Adrenal gland (tissue), 19 donors: ENCODE measurements at places on chromosomes 2 and 18. TPM values are rescaled to one million over a fixed set of nuclear protein-coding genes. Genes with fewer than 3 reads are reported as not detected.

DNA sequence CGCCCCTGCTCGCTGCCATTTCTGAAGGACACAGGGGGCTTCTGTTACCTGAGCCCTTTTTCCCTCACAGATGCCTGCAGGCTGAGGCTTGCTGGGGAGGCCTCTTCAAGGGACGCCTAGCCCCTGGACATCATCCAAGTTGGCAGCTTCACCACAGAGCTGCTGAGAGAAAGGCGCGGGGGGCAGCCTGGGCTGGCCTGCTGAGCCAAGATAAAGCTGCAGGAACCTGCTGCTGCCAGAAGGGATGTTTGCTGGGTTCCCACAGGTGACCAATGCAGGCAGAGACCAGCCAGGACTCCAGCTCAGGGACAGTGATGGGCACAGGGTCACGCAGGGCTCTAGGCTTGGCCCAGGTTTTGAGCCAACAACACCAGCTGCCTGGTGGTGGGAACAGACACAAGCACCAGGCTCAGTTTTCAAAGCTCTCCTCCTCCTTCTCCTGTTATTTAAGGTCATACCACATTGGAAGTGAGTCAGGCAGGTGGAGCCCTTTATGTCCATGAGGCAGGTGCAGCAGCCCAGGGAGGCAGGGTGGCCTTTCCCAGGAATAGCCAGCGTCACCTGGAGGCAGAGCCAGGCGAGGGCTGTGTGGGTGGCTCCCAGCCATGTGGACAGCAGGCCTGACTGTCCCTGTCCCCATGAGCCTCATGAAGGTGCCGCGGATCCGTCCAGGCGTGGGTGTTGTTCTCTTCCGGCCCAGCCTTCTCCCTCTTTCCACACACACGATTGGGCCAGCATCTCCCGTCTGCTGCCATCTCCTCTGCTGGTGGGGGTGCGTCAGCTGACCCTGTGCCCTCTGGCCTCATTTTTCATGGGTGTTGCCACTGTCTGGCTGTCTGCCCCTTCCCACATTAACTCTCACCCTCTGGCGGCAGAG, 515.5 kb upstream of the MYT1L start:
- H3K27me3 ChIP-seq: no peaks in the 10 kb centered on the region
- H3K4me1 ChIP-seq: no peaks in the 10 kb centered on the region
- DNase-seq: no peak
- H3K36me3 ChIP-seq: no peaks in the 10 kb centered on the region
- no peak overlapping the region for H3K27ac ChIP-seq

- H3K36me3 ChIP-seq: no peaks in the 10 kb centered on the region
- no peak overlapping the region for H3K27ac ChIP-seq
- DNase-seq: no peak
- no peaks in the 10 kb centered on the region for H3K27me3 ChIP-seq
- no peak overlapping the region for H3K4me3 ChIP-seq
These were observed 2.8 kb downstream of the NYAP2 start for GRCh38 chr2:225402210-225402776.

DNA sequence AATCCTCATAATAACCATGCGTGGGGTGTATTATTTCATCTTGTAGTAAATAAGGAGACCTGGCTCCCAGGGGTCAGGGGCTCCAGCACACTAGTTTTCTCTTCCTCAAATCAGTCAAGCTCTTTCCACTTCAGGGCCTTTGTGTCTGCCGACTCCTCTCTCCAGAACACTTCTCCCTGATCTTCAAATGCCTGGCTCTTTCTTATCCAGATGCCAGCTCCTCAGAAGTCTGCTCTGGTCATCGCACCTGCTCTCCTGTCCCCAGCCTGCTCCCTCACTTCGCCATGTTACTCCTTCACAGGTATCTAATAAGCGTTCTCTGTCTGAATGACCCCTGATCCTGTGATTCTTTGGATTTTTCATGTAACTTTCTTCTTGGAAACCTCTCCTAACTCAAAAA, 62.0 kb downstream of the GYPC start:
- H3K27ac ChIP-seq: no peak overlapping the region
- no peak overlapping the region for H3K4me3 ChIP-seq
- no peaks in the 10 kb centered on the region for H3K4me1 ChIP-seq
- H3K27me3 ChIP-seq: no peaks in the 10 kb centered on the region

GRCh38 chr2:84876369-84876768, 4.5 kb downstream of the TRABD2A start:
- no peak overlapping the region for H3K4me3 ChIP-seq
- no peak overlapping the region for H3K27ac ChIP-seq
- H3K36me3 ChIP-seq: no peaks in the 10 kb centered on the region
- H3K27me3 ChIP-seq: peaks cover 22% of the 10 kb centered on the region
- H3K4me1 ChIP-seq: peaks cover 15% of the 10 kb centered on the region

DNA sequence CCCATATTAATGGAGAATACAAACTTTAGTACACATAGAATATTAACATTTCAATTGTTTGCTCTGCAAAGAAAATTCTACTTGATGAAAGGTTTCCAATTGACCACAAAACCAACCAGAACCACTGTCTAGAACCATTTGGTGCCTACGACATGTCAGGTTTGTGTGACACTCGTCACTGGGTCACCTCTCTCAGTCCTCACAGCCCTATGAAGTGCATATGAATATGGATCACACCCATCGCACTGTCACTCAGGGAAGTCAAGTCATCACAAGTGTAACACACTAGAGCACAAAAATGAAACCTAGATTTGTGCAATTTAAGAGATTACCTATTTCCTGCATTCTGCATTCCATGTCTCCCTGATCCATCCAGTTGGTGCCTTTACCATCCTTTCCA, 43.7 kb downstream of the PTPN2 start:
- H3K27ac ChIP-seq: no peak overlapping the region
- no peaks in the 10 kb centered on the region for H3K36me3 ChIP-seq
- no peak for DNase-seq
- H3K4me3 ChIP-seq: no peak overlapping the region
- no peaks in the 10 kb centered on the region for H3K27me3 ChIP-seq
- H3K4me1 ChIP-seq: peaks cover 31% of the 10 kb centered on the region

- H3K4me1 ChIP-seq: no peaks in the 10 kb centered on the region
- no peaks in the 10 kb centered on the region for H3K27me3 ChIP-seq
- DNase-seq: no peak
- H3K27ac ChIP-seq: no peak overlapping the region
- no peaks in the 10 kb centered on the region for H3K36me3 ChIP-seq
These were observed 223.7 kb downstream of the ALK start for GRCh38 chr2:29697715-29698114.

- H3K4me3 ChIP-seq: no peak overlapping the region
- no peaks in the 10 kb centered on the region for H3K27me3 ChIP-seq
- H3K36me3 ChIP-seq: no peaks in the 10 kb centered on the region
- peaks cover 46% of the 10 kb centered on the region for H3K4me1 ChIP-seq
- no peak overlapping the region for H3K27ac ChIP-seq
These were observed 17.2 kb downstream of the ATP8B1 start for GRCh38 chr18:57785751-57786437.

- no peak overlapping the region for H3K4me3 ChIP-seq
- H3K36me3 ChIP-seq: no peaks in the 10 kb centered on the region
- H3K27ac ChIP-seq: peak overlapping the region; percentile 89
- H3K27me3 ChIP-seq: no peaks in the 10 kb centered on the region
- peak; percentile 30 for DNase-seq
These were observed 12.0 kb downstream of the CATIP start for GRCh38 chr2:218368621-218369153.

- peaks cover 51% of the 10 kb centered on the region for H3K4me1 ChIP-seq
- no peaks in the 10 kb centered on the region for H3K36me3 ChIP-seq
- peak; percentile 6 for DNase-seq
- no peak overlapping the region for H3K4me3 ChIP-seq
- H3K27me3 ChIP-seq: no peaks in the 10 kb centered on the region
These were observed 70.0 kb downstream of the HDAC4 start for GRCh38 chr2:239330836-239331235.

GRCh38 chr2:172472446-172473033, 45.2 kb downstream of the ITGA6 start:
- no peaks in the 10 kb centered on the region for H3K4me1 ChIP-seq
- H3K27me3 ChIP-seq: no peaks in the 10 kb centered on the region
- H3K27ac ChIP-seq: no peak overlapping the region
- H3K4me3 ChIP-seq: no peak overlapping the region
- DNase-seq: no peak

- H3K4me1 ChIP-seq: peaks cover 10% of the 10 kb centered on the region
- H3K4me3 ChIP-seq: no peak overlapping the region
- H3K27me3 ChIP-seq: no peaks in the 10 kb centered on the region
- no peak overlapping the region for H3K27ac ChIP-seq
- H3K36me3 ChIP-seq: no peaks in the 10 kb centered on the region
These were observed 94.6 kb downstream of the RTP5 start for GRCh38 chr2:241964133-241964532.

DNA sequence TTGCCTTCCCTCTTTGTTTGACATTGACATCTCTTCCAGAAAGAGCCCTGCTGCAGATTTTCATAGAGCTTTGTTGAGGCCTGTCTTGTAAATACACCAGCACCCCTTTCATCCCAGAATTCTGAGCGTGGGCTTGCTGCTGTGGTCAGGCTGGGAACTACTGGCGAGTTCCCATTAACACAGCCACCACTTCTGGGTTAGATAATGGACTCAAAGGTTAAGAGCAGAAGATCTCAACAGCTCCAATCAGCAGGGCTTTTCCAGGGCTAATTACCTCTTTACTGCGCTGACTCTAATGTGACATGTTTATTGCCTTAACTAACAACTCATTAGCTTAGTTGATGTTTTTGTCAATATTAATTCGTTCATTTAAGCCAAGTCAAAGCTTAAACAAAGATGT, 235.9 kb upstream of the BOD1L2 start:
- no peak overlapping the region for H3K27ac ChIP-seq
- DNase-seq: no peak
- no peaks in the 10 kb centered on the region for H3K27me3 ChIP-seq
- no peak overlapping the region for H3K4me3 ChIP-seq
- no peaks in the 10 kb centered on the region for H3K4me1 ChIP-seq
- no peaks in the 10 kb centered on the region for H3K36me3 ChIP-seq

DNA sequence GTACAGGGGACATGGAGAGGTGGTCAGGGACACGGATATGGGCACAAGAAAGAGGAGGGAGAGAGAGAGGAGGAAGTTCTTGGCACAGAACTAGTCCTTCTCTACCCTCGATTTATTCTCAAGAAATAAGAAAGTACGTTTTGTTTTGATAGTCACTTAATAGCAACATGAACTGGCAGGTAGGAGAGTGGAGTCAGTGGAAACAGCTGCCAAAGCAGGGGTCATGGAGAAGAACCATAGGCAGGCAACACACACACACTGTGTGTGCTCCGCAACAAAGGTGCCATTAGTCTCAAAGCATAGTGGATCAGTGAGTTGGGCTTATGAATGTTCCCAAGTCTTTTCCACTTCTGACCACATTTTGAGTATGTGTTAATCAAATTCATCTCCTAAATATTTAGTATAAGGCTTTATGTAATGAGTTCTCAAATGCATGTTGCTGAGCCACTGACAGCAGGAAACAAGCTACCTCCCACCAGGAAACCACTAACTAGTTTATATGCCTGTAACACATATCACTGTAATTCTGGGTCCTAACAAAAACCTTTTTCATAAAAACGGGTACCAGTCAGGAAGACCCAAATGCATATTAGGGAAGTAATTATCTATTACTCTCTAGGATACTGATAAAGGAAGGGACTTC, 41.1 kb downstream of the IWS1 start:
- no peak for DNase-seq
- H3K27me3 ChIP-seq: no peaks in the 10 kb centered on the region
- H3K27ac ChIP-seq: no peak overlapping the region
- peaks cover 84% of the 10 kb centered on the region for H3K36me3 ChIP-seq
- no peak overlapping the region for H3K4me3 ChIP-seq

DNA sequence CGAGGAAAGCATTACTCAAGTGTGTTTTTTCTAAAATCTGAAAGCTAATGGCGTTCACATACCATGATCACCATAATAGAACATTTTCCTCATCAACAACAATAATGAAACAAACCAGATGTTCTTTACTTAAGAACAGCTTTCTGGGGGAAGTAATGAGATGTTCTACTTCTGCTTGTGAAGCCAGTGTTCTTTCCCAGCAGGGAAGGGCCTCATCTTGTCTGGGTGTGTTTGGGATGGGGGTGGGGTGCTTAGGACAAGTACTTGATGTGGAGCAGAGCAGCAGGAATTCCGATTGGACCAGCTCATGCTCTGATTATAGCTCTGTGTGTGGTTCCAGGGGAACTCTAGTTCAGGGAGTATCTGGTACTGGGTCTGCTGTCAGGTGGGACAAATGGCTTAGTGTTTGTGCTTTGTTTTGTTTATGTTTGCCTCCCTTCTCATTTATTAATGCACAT, 163.0 kb upstream of the NOSTRIN start:
- peak; percentile 59 for DNase-seq
- H3K36me3 ChIP-seq: no peaks in the 10 kb centered on the region
- H3K27me3 ChIP-seq: no peaks in the 10 kb centered on the region
- H3K4me1 ChIP-seq: peaks cover 38% of the 10 kb centered on the region

DNA sequence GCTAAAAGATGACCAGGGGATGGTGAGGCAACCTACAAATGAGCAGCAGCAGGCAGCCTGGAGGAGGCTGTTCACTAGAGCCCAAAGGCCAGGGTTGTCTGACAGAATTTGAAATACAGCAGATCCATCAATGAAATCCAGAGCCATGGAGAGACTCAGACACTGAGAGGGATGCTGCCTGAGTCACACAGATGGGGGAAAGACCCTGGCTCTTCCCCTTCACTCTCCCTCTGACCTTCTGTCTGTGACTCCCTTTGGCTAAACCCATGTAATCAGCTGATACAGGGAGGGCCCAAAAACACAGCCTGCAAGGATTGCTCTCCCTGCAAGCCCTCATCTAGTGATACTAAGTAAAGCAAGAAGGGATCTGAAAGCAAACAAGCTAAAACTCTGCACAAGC, 166.5 kb upstream of the SPOPL start:
- no peak overlapping the region for H3K27ac ChIP-seq
- H3K4me3 ChIP-seq: no peak overlapping the region
- DNase-seq: no peak

- no peak overlapping the region for H3K4me3 ChIP-seq
- H3K27me3 ChIP-seq: no peaks in the 10 kb centered on the region
- H3K4me1 ChIP-seq: no peaks in the 10 kb centered on the region
- no peaks in the 10 kb centered on the region for H3K36me3 ChIP-seq
These were observed 149.6 kb downstream of the TMEM18 start for GRCh38 chr2:527581-527980.

- no peaks in the 10 kb centered on the region for H3K4me1 ChIP-seq
- no peak overlapping the region for H3K4me3 ChIP-seq
- no peak overlapping the region for H3K27ac ChIP-seq
- H3K27me3 ChIP-seq: no peaks in the 10 kb centered on the region
These were observed 101.9 kb downstream of the AQP4 start for GRCh38 chr18:26763446-26764110.

DNA sequence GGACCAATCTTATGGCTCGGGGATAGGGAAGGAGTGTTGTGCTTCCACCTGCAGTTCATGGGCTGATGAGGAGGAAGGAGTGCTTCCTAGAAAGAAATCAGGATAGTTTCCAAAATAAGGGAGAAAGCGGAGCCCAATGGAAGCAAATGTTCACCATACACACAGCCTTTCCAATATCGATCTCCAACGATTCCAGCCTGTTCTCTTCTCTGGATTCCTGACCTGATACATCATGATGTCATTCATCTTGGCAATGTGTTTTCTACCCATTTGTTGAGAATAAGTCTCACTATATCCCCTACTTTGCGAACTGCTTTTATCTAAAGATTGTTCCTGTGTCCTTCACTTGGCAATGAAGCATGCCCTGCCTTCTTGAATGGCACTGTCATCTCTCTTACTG, 205.3 kb upstream of the SIX2 start:
- no peaks in the 10 kb centered on the region for H3K27me3 ChIP-seq
- H3K4me1 ChIP-seq: no peaks in the 10 kb centered on the region
- H3K36me3 ChIP-seq: no peaks in the 10 kb centered on the region
- H3K4me3 ChIP-seq: no peak overlapping the region
- no peak overlapping the region for H3K27ac ChIP-seq
- no peak for DNase-seq

FRZB gene
- total RNA-seq: 1.9 TPM

ITPRIPL1 gene
- total RNA-seq: 1.0 TPM

ATOH8 gene
- 1.2 TPM for total RNA-seq

POTEJ gene
- not detected for total RNA-seq
